ENCODE measurements at places on chromosomes 3 and 15. TPM values are rescaled to one million over a fixed set of nuclear protein-coding genes. Genes with fewer than 3 reads are reported as not detected.

DNA sequence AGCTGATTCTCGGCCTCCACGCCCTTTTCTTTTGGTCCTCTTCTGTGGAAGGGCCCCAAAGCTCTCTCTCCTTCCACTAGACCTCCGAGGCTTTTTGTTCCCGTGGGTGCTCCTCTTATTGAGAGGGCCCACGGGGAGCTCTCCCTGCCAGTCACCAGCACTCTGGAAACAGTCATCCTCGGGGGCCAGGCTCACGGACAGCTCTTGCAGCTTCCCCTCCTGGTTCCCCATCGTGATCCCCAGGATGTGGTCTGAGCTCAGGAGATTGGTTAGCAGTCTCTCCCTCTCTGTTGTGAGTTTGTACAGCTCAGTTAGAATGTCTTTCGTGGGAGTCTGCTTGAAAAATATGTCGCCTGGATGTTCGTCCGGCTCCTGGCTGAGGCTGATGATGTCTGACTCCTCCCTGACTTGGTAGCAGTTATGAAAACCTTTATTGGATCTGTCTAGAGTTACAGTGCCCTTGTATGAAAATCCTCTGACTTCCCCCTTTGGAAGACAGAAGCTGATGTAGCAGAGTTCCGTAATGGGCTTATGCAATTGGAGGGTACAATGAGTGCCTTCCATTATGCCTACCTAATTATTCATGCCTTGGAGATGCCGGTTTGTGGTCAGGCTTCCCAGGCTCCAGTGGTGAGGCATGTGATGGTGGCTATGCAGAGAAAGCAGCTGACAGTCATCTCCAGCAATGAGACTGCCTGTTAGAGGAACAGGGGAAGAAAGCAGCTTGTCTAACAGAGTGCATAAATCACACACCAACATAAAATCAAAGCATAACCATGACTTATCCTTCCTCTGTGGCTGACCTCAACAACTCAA, 40.0 kb downstream of the FMN1 start:
- peak; percentile 55 for DNase-seq

PLCH1 gene
- total RNA-seq = not detected

DNA sequence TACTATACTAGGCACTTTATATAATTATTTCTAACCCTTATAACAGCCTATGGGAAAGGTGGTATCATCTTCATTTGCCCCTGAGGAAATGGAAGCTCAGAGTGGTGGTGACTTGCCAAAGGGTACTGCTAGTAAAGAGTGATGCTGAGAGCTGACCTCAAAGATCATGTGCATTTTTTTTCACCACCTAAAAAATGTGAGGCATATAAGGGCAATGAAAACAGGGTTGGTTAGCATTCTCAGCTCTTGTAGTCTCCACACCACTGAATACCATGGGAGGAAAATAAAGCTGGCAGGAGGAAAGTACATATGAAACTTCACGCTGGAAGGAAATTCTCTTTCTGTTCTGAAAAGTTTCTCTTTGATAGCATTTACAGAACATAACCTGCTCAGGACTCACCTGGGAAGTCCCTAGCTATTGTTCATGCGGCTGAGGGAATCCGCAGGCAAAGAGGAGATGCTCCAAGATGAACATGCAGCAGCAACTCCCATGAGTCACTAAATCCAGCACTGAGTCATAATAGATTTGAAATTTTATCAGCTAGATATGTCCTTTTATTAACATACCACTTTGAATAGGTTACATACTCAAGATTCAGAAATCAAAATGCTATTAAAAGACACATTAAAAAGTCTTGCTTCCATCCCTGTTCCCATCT, 17.3 kb downstream of the FAIM start:
- DNase-seq = peak; percentile 79

GOLGA8G gene
- not detected for total RNA-seq

DNA sequence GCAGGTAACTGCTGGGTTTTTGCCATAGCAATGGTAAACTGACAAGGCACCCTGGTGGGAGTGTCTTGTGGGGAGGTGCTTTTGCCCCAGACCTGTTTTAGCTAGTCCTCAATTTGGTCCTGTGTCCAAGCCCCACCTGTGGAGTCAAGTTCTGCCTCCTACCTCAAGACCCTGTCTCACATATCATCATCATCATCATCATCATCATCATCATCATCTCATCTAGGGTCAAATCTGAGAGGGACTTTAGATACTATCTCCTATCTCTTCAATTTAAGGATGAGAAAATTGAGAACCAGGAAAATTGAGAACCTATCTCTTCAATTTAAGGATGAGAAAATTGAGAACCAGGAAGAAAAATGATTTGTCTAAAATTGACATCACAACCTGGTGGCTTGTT, 9.9 kb downstream of the KNL1 start:
- DNase-seq = no peak

PLA2G4D gene
- not detected for total RNA-seq

ALPK3 gene
- total RNA-seq = under 0.01 TPM

DNA sequence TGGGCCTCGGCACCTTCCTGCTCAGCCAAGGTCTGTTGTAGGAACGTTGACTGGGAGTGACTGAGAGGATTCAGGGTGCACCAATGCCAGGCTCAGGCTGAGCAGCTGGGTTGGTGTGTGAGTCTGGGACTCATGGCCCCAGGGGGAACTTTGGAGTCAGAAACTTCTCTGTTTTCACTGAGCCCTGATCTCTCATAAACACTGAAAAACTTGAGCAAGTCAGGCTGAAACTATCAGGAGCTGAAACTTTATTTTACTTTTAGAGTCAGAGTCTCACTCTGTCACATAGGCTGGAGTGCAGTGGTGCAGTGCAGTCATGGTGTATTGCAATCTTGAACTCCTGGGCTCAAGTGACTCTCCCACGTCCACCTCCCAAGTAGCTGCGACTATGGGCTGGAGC, 3.0 kb downstream of the TRAK1 start:
- no peak for DNase-seq

DNA sequence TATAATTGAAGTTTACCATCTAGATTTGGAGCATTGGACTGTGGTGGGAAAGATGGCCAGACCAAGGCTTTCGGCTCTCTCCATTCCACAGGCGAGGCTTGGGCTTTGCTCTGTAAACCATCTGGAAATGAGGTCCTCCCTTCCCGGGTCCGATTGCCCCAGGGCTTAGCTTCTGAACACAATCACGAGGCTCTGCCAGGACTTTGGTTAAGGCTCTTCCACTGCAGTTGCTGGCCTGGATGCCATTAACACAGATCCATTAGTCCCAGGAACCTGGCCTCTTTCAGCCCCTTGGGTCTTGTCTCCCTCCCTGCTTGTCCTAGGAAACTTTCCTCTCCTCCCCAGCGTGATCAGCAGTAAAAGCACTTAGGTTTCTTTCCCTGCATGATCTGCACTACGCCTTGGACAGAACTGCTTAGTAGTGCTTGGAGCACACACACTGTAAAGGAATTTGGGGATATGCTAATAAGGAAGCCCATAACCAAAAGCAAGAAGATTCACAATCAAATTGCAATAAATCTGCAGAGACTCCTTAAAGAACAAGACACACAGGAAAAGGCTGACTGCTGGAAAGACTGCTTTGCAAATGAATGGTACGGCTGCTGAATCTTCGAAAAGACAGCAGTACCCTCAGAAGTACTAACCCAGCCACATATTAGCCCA, 154.3 kb downstream of the ECT2 start:
- DNase-seq = no peak

NLGN1 gene
- total RNA-seq = 12.5 TPM

DNA sequence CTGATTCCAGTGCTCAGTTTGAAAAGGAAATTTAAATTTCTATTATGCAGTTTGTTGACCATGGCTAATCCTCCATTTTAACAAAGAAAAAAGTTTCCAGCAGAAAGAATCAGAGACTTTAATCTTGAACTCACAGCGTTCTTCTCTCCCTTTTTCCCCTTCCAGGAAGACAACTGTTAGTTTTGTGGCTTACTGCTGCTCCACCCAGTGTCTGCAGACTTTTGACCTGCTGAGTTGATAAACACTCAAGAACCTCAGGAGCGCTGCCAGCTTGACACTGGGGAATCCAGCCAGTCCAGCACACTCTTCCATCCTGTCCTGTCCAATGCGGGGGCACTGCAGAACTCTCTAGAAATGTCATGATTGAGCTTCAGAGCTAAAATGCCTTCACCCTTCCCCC, 134.6 kb downstream of the LRRC28 start:
- DNase-seq = peak; percentile 52

DNA sequence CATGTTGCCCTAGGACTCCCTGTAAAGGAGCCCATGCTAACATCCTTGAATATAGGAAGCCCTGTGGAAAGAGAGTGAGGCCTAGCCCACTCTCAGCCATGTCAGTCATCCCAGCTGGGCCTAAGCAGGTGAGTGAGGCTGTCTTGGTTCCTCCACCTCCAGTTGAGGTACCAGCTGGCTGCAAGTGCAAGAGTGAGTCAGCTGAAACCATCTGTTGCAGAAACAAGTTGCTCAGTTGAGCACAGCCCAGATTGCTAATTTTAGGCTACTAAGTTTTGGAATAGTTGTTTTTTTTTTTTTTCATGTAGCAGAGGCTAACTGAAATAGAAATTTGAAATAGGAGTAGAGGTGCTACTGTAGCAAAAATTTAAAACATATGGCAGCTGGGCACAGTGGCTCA, 43.7 kb upstream of the ADPGK start:
- peak; percentile 17 for DNase-seq

GRM7 gene
- not detected for total RNA-seq

UBAP1L gene
- total RNA-seq = 0.28 TPM

HPS3 gene
- 25.6 TPM for total RNA-seq

NEK11 gene
- 1.9 TPM for total RNA-seq

PLXNB1 gene
- total RNA-seq = 5.2 TPM

P2RY1 gene
- total RNA-seq = under 0.01 TPM

GRCh38 chr3:37702478-37703154, 159.1 kb upstream of the CTDSPL start:
- no peak for DNase-seq

DNA sequence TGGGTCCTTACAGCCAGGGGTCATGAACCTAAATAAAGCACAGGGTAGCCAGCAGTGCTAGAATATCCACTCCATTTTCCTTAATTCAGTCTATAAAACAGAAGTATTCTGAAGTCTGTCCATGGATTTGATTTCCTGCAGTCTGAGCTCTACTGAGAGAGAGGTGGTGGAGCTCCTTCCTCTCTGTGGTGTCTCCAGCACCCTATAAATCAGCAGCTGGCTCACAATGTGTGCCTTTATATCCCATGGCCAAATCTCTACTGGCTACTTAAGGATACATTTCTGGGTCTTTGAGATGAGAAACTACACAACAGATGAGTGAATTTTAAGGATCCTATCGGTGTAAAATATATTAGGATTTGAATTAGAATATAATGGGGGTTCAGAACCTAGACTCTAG, 339.9 kb upstream of the RBMS3 start:
- no peak for DNase-seq

DNA sequence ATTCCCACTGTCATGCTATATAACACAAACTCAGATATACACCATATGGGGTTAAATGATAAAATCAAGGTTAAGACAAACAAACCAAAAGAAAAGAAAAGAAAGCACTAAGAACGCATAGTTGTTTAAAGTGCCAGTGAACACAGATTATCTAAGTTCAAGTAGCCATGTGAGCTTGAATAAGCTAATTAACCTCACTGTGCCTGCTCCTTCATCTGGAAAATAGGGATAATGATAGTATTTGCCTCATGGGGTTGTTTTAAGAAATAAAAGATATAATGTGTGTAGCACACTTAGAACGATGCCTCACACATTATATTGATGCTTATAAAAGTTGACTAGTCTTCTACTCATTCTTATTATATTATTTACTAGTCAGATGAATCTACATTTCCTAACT, 72.6 kb upstream of the IL12A start:
- no peak for DNase-seq

GRCh38 chr3:42755681-42756578, 17.1 kb downstream of the CCDC13 start:
- DNase-seq = peak; percentile 35

- DNase-seq = no peak
Observed at GRCh38 chr3:139491027-139491700, 14.8 kb upstream of the RBP2 start.

DNA sequence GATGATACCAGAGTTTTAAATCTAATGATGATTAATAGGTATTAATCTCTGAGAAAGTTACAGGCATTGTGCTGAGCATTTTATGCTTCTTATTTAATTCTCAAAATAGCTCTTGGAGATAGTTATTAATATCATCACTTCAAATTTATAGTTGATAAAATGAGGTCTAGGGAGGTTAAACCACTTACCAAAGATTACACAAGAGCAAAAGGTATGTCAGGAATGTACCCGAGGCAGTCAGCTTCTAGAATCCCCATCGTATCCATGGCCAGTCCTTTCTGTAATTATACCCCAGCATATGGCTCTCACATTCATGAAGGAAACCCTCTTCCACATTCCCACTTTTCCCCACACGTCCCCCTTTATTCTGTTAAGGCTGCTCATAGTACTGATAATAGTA, 421.3 kb downstream of the PYDC2 start:
- DNase-seq = no peak

GRCh38 chr3:61233746-61234145, 17.5 kb downstream of the FHIT start:
- no peak for DNase-seq

FAM227B gene
- 1.8 TPM for total RNA-seq

DNA sequence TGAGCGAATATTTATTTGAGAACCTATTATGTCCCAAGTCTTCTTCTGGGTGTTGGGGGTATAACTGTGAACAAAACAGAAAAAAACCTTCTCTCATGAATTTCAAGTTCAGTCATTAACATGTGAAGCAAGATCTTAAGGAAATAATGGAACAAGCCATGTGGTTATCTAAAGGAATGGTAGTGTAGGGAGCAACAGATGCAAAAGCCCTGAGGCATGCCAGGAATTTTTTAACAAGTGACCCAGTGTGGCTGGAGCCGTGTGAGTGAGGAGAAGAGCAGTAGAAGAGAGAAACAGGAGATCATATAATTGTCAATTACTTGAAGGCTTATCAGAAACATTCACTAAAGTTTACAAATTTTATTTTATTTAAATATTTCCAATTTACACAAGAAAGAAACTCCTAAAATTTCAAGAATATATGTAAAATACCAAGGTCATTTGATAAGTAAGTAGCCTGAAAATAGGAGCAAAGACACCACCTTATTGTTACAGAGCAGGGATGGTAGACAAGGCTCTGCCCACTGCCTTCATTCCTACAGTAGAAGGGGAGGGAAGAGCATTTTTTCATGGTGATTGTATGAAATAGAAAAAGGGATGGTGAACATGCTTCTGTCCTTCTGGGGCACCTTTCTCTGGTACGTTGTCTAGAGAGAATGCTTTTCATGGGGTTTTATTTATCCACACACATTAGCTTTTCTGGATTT, 345.1 kb downstream of the PLOD2 start:
- no peak for DNase-seq

ALDH1L1 gene
- not detected for total RNA-seq

LRTM1 gene
- not detected for total RNA-seq

WNT7A gene
- total RNA-seq = not detected

Data from IMR-90 (cell line).